ENCODE measurements at places on chromosomes 11 and 22.

DNA sequence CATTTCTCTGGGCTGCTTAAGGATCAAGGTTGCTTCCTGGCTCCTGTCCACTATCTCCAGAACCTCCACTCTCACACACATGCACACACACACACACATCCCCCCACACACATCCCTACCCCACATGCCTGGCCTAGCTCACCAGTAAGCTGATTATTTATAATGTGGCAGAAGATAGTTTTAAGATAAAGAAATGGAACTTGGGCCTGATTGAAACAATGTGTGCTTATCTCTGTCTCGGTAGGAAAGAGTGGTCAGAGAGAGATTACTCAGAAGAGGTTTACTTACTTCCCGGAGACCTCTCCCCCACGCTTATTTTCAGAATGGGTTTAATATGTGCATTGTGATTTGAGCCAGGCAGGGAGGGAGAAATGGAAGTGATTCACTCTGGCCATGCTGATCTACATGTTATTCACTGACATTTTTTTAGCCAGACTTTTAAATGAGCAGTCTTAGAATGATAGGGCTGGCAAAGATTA lies 422.4 kb downstream of the TENM4 start:
- no peak for DNase-seq

GRCh38 chr22:48068323-48068885 lies 1306.0 kb downstream of the TBC1D22A start:
- DNase-seq: no peak

DNA sequence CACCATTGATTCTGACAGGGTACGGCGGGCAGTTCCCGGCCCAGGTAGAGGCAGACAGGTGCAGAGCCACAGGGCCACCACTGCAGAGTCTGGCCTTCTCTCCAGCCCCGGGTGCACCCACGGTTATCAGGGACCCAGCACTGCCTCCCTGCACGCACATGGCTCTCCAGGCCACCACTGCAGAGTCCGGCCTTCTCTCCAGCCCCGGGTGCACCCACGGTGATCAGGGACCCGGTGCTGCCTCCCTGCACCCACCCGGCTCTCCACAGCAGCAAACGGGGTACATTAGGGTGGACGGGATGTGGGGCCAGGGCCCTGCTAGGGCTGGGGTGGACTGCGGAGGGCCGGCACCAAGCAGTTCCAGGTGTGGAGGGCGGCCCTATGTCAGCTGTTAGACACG lies 272.9 kb downstream of the BRD1 start:
- no peak for DNase-seq

- DNase-seq: no peak
Measured at GRCh38 chr11:4074266-4074665, 20.3 kb upstream of the RRM1 start.

GRCh38 chr22:18103527-18104269 lies 6.9 kb upstream of the TUBA8 start:
- no peak for DNase-seq

DNA sequence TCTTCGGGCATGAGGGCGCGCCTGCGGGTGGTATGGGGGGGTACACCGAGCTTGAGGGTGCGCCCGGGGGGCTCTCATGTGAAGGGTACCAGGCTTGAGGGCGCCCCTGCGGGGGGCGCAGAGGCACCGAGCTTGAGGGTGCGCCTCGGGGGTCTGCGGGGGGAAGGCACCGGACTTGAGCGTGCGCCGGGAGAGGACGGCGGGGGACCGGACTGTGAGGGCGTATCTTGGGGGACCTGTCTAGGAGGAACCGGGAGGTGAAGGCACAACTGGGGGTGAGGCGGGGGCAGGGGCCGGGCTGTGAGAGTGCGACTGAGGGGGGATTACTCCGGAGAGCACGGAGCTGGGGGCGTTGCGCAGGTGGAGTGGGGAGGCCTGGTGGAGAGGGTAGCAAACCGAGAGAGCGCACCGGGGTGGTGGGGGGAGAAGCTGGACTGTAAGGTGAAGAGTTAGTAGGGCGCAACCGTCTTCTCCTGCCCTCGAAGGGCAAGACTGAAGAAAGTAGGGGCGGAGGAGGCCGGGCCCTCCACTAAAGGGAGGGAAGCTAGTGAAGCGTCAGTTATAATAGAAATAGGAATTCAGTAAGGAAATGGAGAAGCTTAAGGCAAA lies 1.1 kb upstream of the DDX6 start:
- peak; percentile 40 for DNase-seq

- no peak for DNase-seq
Measured at GRCh38 chr11:7977232-7977917, 9.8 kb upstream of the EIF3F start.

DNA sequence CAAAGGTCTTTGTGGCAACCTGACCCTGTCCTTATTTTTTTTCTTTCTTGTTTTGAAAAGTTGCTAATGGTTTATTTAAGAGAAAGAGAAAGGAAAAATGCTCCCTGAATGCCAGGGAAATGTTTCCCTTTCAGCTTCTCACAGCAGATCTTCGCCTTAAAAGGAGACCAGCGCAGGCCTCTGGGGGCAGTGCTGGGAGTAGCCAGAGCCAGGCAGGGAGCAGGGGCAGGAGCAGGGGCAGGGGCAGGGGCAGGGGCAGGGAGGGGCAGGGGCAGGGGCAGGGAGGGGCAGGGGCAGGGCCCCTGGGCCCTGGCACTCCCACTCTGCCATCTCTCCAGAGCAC lies 5.1 kb downstream of the MOB2 start:
- no peak for DNase-seq

Measured in activated CD8-positive, alpha-beta memory T cell treated with anti-CD3 and anti-CD28 coated beads, Interleukin-2, amount 50 U/mL, for 4 hours (primary cell).